ENCODE measurements at places on chromosomes 5 and 9. TPM values are rescaled to one million over a fixed set of nuclear protein-coding genes. Genes with fewer than 3 reads are reported as not detected.

Gene MZB1
- total RNA-seq: 5.1 TPM

Gene CAMK2A
- total RNA-seq: not detected

Gene SGCD
- 0.11 TPM for total RNA-seq

- DNase-seq: no peak
Measured at GRCh38 chr5:43852279-43852678, 249.3 kb downstream of the NNT start.

GRCh38 chr5:115336201-115336720, 39.8 kb upstream of the CCDC112 start:
- no peak for DNase-seq

DNA sequence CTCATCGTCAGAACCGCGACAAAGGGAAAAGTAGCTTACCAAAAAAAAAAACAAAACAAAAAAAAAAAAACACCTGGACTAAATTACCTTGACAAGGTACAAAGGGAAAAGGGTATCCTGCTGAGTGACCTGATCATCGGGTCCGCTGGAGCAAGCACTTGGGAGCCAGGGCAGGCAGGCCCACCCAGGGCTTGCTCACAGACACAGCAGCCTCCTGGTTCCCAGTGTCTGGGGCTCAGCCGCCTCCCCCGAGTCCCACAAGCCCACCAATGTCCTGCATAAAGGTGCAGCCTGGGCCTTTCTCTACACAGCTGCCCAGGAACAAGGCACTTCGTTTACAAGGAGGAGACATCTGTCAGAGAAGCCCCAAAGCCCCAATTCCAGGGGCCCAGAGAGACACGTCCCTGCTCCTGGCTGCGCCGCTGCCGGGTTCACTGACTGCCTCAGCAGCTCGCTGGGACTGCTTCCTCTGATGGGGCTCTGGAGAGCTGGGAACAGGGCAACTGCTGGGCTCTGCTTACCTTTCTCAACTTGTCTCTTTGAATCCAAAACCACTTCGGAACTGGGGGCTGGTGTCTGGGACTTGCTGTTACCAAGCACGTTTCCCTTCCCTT, 63.4 kb downstream of the GOLM1 start:
- DNase-seq: no peak

- DNase-seq: no peak
Measured at GRCh38 chr5:126138281-126138931, 284.8 kb upstream of the GRAMD2B start.

GRCh38 chr5:73284220-73284795, 111.3 kb downstream of the TMEM174 start:
- DNase-seq: no peak

DNA sequence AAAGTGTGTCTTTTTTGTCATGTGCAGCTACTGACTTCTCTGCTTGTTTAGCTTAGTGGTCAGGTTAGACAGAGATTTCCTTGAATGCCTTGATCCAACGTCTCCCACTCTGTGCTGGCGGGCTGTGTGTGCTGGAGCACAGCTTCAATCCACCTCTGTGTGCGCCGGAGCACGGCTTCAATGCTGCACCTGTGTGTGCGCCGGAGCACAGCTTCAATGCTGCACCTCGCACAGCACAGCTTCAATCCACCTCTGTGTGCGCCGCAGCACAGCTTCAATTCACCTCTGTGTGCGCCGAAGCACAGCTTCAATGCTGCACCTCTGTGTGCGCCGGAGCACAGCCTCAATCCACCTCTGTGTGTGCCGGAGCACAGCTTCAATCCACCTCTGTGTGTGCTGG, 69.0 kb upstream of the PHYKPL start:
- DNase-seq: no peak

All from CD8-positive, alpha-beta memory T cell (primary cell).